ENCODE measurements at places on chromosomes 5 and 9. TPM values are rescaled to one million over a fixed set of nuclear protein-coding genes. Genes with fewer than 3 reads are reported as not detected.

GCNT4 gene
- polyA plus RNA-seq, result not detected

RANBP3L gene
- not detected for polyA plus RNA-seq

CCNO gene
- not detected for polyA plus RNA-seq

GRIA1 gene
- polyA plus RNA-seq, result not detected

ZDHHC11 gene
- polyA plus RNA-seq, result not detected

- no peak for DNase-seq
Observed at GRCh38 chr5:80318212-80318611, 1.6 kb upstream of the SPZ1 start.

- no peak for DNase-seq
Observed at GRCh38 chr5:153896701-153897100, 142.0 kb downstream of the FAM114A2 start.

DNA sequence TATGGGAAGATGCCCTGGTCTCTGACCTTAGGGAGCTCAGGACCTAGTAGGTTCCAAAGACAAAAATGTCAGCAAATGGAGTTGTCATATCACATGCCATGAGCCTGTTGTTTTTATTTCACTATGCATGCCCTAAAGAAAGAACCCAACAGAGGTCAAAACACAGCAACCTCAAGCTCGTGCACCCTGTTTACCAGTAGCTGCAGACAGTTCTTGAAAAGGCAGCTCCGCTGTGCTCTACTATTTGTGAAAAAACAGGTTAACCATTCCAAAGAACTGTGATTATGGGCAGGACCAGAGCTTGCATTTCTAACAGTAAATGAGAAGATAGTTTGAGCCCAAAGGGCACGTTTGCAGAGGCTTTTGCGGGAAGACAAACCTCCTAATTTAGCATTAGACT is 22.8 kb downstream of the ITK start:
- DNase-seq, result no peak

DNA sequence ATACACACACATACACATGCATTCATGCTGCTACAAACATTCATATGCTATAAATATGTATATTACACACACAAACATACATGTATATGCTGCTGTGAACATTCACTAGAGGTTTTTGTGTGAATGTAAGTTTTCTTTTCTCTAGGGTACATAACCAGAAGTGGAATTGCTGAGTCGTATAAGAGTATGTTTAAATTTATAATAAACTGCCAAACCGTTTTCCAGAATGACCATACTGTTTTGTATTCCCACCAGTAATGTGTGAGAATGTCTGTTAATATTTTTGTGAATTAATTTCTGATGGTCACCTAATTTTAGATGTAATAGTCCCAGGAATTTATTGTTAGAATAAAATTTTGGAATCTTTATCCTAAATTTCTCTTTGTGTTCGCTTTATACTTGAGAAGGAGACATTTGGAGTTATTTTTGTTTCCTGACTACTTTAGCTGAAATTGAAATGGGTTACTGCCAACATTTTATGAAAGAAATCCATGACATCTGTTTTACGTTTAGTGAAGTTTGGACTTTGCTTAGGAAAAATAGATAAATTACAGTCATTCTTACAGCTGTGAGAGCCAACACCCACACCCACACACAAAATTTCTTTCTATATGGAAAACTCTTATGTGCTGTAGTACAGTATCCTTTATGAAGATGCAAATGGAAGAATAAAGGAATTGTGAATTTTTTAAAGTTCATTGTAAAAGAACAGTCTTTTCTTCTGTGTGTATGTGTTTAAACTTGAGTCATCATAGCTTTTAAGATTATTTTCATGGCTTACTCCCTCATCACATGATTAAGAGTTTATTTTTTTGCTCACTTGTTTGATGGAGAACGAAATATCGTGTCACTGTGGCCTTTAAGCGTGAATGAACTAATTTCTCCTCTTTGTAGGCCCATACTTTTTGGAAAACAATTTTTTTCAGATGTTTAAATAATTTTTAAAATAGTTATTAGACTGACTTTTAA is 24.3 kb downstream of the CENPP start:
- DNase-seq, result no peak

GRCh38 chr5:90878549-90879196 is 320.1 kb downstream of the ADGRV1 start:
- DNase-seq, result no peak

DNA sequence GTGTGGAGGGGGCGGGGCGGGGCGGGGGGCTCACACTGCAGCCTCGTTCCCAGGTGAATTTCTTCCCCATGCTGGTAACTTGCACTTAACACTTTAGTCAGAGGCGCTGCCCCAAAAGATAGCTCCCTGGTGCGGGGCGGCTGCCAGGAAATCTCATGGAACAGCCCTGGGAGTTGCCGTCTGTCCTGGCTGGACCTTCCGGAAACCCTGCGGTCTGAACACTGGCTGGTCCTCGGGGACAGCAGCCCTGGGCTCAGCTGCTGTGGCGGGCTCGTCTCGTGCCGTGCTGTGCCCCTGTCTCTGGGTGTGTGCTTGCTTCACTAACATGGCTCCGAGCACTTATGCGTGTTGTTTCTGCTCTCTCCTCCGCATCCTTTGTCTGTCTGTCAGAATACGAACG is 25.8 kb downstream of the PTGES2 start:
- DNase-seq, result no peak
